Motor neuron (in vitro differentiated cells): ENCODE measurements at places on chromosomes 3 and 15. TPM values are rescaled to one million over a fixed set of nuclear protein-coding genes. Genes with fewer than 3 reads are reported as not detected.
A peak's percentile ranks its signal among the peaks of the same experiment; 100 is the strongest.

GRCh38 chr3:37544869-37545352 lies 316.8 kb upstream of the CTDSPL start:
- no peak for ATAC-seq

DNA sequence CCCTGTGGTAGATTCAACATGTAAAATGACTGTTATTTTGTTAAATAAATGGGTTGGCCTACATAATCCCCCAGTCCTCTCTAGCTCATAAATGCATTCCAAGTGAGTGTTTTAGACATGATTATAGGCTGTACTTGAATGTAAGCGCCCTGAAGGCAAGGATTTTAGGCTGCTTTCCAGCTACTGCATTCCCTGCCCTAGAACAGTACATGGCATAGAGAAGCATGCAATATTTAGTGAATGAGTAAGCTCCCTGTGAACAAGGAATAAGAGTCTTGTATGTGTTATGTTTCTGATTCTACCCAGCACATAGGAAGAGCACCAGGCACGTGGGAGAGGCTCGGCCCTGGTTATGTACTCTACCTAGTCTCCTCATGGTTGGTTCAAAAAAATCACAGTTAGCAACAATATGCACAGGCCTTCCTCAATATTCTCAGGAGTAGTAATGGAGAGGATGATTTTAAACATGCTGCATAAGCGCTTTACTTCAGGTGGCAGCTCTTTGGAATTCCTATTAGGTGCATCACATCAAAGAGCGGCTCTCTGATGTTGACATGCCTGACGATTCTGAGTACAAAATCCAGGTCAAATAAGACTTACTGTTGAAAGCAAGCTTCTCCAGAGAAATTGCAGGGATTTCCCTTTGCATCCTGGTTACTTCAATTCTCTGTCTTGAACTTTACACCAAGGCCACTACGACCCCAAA lies 456.6 kb downstream of the MAGI1 start:
- ATAC-seq, result no peak

GRCh38 chr15:74857082-74857655 lies 14.2 kb upstream of the ULK3 start:
- no peak for ATAC-seq

- ATAC-seq, result no peak
Measured at GRCh38 chr3:187932530-187932929, 187.3 kb upstream of the BCL6 start.

GRCh38 chr3:156151824-156152428 lies 31.5 kb downstream of the KCNAB1 start:
- peak; percentile 59 for ATAC-seq

The ASB14 gene
- 1.4 and 1.9 TPM in 2 replicates for total RNA-seq

DNA sequence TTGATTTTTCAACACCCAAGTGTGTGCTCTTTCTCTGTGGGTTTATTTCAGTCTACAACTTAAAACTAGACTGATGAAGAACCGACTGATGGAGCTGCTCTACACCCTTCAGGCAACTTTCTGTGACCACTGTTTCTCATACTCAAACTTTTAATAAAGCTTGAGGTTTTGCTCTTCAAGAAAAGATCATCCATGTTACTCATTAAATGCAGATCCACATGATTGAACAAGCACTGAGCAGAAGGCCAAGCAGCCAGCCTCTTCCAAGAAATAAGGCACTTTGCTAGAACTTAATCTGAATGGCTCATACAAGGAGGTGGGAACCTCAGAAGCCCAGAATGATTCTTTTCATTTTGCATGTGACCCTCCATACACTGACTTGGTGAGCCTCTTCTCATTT lies 8.7 kb downstream of the SLC27A2 start:
- no peak for ATAC-seq

- no peak for ATAC-seq
Measured at GRCh38 chr3:53229171-53229570, 26.7 kb downstream of the TKT start.

DNA sequence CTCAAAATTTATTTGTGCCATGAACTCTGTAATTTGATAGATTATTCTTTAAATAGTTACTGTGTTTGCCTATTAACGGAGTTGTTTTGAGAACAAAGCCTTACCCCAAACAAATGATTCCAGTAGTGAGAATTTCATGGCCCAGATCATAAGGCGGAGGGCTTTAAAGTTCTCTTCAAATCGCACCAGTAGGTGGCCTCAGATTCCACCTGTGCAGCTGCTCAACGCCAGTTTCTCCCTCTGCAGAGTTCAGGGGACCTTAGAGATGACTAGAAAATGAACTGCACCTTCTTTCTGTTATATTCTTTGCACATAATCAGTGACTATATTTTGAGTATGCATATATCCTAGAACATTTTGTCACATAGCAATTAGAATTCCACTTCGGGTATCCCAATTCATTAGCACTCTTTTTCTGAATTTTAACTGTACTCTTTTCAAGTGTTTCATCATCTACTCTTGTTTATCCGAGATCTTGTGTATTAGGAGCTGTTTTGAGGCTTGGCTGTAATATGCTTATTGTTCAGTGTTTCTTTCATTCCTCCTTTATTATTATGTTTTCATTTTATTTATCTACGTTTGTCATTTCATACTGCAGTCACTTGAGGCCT lies 232.6 kb upstream of the CHRM5 start:
- ATAC-seq, result peak; percentile 77

DNA sequence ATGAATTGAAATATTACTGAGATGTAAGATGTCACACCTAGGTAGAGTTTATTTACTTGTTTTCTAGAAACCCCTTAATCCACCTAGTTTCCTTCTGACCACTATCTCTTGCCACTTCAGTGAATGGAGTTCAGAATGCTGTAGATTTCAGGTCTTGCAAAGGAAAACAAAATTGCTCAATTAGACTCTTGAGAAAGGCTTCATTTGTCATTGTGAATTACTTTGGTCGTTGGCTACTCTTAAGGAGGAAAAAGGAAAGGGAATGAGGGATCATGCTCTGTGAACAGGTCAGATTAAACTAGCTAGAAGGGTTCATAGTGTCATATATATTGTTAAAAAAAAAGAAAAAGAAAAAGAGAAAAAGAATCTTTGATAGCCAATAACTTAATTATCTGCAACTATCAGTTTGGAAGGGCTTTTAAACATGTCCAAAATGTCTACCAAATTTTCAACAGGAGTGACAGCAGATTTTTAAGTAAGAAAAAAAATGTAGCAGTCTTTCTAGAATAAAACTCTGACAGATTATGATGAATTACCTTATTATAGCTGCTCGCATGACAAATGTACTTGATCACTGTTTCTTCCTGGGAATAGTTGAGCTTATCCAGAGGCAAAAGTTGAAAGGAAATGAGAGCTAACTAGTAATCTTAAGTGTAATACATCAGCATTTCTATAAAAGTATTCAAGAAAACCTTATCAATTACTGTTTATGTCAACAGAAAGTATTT lies 543.5 kb downstream of the CADM2 start:
- no peak for ATAC-seq

- no peak for ATAC-seq
Measured at GRCh38 chr15:39260391-39260790, 320.5 kb upstream of the THBS1 start.

The FANCD2OS gene
- total RNA-seq, result not detected in 2 replicates

GRCh38 chr3:188975600-188976314 lies 196.0 kb upstream of the TPRG1 start:
- no peak for ATAC-seq

- ATAC-seq, result no peak
Measured at GRCh38 chr15:74730619-74731316, 5.4 kb upstream of the CYP1A1 start.

The CACNA2D2 gene
- 3.0 and 3.2 TPM in 2 replicates for total RNA-seq

The DENND6A gene
- total RNA-seq, result 13.5 and 19.3 TPM in 2 replicates

The FOXB1 gene
- 8.7 and 9.1 TPM in 2 replicates for total RNA-seq

- ATAC-seq, result peak; percentile 51
Measured at GRCh38 chr15:39685999-39686613, 96.5 kb downstream of the FSIP1 start.

DNA sequence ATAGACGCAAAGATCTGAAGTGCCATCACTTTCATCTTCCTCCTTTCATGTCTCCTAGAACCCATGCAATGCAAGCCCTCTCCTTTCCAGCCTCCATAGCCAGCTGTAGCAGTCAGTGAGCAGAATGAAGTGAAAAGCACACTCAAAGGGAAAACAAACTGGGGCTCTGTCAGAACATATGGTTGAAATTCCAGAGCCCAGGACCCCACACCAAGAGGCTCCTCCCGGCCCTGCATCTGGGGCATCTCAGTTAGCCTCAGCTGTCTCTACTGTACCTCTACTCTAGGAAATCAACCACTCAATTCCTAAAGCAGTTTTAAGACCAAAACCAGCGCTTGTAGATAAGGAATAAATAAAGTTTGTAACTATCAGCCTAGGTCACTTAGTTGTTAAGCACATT lies 73.8 kb upstream of the P3H2 start:
- no peak for ATAC-seq

- ATAC-seq, result no peak
Measured at GRCh38 chr15:59540654-59541053, 70.9 kb upstream of the GCNT3 start.

GRCh38 chr15:49709646-49710214 lies 88.9 kb downstream of the DTWD1 start:
- no peak for ATAC-seq

The FAM81A gene
- 3.4 and 4.0 TPM in 2 replicates for total RNA-seq

GRCh38 chr3:125257536-125257935 lies 45.0 kb upstream of the SLC12A8 start:
- ATAC-seq, result no peak

The ZDHHC3 gene
- total RNA-seq, result 27.0 and 29.0 TPM in 2 replicates

The PPCDC gene
- total RNA-seq, result 9.5 and 10.1 TPM in 2 replicates

- ATAC-seq, result no peak
Measured at GRCh38 chr15:56042031-56042430, 48.6 kb upstream of the NEDD4 start.

The ACTC1 gene
- 0.22 and 0.44 TPM in 2 replicates for total RNA-seq

DNA sequence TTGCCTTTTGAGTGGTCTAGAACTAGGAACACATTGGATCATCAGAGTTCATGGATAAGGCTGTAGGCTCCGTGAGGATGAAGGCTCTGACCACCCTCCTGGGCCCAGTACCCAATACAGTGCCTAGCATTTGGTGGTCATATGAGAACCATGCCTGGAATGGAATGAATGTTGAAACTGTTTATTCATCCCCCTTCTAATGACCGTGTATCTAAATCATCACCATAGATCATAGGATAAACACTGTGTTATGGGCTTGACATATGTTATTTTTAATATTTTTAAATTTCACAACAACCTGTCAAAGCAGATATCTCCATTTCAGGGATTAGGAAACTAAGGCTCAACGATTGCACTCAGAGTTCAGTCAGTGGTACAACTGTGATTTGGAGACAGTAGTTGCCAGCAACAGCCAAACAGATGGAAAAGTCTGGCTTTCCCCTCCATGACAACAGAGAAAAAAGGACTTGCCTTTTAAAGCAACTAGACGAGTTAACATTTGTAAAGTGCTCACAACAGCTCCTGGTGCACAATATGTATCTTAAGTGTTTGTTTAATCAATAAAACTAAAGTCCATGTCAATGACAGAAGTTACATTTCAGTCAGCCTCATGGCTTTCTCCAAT lies 89.6 kb downstream of the TMEM266 start:
- ATAC-seq, result no peak

The TASOR gene
- 57.6 and 63.0 TPM in 2 replicates for total RNA-seq

- no peak for ATAC-seq
Measured at GRCh38 chr15:38017721-38018120, 83.3 kb downstream of the TMCO5A start.

DNA sequence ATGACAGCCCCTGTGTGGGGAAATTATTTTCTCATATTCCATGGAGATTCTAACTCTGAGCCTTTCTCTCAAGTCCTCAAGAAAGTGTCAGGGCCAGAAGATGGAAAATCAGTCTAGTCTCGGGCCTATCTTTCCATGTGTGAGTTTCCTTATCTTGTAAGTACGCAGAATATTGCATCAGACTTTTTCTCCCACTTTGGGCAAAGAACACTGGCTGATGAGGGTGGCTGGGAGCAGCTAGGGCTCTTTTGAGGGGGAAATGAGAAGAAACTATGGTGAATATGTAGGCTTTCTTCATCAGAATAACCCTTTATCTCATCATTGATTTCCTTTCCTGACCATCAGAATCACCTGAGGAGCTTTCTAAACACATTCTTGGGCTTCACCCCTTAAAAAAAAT lies 264.0 kb downstream of the CLSTN2 start:
- ATAC-seq, result no peak

The ITGA11 gene
- total RNA-seq, result 0.68 and 0.70 TPM in 2 replicates

GRCh38 chr3:49387721-49388120 lies 24.1 kb downstream of the RHOA start:
- ATAC-seq, result no peak
